ENCODE measurements at places on chromosomes 16 and 17. TPM values are rescaled to one million over a fixed set of nuclear protein-coding genes. Genes with fewer than 3 reads are reported as not detected.

Gene SYT17
- polyA plus RNA-seq: 8.2 TPM

Gene UTS2R
- not detected for polyA plus RNA-seq

Gene AANAT
- not detected for polyA plus RNA-seq

Gene STH
- not detected for polyA plus RNA-seq

Gene TMEM204
- polyA plus RNA-seq: 11.1 TPM

Gene CDH5
- 16.9 TPM for polyA plus RNA-seq

DNA sequence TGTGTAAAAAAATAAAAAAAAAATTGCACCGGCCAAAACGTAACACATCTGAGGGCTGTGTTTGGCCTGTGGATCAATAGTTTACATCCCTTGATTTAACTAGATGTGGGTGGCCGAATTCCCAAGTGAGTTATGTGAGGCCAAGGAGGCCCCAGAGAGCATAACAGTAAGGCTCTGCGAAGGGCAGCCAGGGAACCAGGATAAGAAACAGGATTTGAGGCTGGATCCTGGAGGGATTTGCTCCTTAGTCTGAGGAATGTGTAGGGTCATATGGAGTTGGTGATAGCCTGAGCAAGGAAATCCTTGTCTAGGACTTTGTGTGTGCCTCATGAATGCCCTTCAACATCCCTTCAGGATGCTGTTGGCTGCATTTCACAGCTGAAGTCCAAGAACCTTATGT is 2.0 kb downstream of the PHKG2 start:
- no peak for DNase-seq

DNA sequence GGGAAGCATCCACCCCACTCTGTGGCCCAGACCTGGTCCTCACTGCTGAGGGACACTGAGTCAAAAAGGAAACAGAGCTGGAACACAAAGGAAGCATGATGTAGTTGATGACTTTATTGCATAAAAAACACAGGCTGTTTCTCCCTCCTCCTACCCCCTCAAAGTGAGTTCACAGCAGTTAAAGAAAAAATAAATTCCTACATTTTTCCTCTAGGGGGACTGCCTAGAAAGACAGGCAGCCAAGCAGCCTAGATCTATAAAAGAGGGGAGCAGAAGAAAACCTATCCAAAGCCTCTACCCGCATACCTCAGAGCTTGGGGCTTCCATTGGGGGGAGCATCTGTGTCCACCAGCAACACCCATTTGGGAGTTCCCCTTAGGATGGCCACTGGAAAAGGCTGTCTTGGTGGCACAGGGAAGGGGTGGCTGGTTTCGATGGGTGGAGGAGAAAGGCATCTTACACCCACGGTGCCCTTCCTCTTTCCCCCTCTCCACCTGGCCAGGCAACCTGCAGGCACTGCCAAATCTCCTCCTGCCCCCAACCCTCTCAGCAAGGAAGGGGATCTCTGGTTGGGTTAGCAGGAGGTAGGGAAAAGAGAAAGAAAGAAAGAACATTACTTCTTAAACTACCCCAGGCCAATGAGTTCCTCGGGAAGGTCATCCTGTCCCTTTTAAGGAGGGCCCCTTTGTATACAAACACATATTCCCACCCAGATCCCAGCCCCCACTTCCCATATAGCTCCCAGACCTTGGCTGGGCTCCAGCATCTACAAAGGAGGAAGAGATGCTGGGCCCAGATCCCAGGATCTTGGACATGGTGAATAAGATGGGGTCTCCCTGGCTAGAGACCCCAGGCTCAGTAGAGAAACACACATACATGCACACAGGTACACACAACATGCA is 4.0 kb upstream of the SCRN2 start:
- DNase-seq: no peak

DNA sequence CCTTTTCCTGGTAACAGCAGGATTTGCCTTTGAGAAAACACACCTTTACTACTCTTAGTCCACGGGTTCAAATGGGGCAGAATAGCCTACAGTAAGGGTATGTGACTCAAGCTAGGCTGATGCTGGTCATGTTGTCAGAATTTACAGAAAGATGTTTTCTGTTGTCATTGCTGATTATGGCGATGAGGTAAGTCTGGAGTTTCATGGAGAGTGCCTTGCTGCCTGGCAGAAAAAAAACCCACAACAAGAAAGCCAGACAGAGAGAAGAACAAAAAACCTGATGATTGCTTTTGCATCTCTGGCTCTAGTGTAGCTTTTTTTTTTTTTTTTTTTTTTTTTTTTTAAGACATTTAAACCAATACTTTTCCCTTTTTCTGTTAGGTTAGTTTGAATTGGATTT is 47.9 kb downstream of the SLC6A4 start:
- DNase-seq: no peak

- no peak for DNase-seq
These were observed 3.7 kb upstream of the SLC39A11 start for GRCh38 chr17:73096211-73096610.

DNA sequence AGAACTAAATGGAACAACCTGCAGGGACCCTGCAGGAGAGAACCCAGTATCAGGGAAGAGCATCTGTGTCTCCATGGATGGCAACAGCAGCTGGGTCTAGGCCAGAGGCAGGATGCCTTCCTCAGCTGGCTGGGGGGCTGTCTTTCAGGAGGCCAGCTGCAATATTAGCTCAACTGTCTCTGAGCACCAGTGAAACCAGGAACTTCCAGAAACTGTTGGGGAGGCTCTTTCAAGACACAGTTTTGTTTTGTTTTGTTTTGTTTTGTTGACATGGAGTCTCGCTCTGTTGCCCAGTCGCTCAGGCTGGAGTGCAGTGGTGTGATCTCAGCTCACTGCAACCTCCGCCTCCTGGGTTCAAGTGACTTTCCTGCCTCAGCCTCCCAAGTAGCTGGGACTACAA is 7.6 kb downstream of the GPR142 start:
- DNase-seq: no peak

GRCh38 chr16:70592106-70592571 is 54.2 kb upstream of the IL34 start:
- no peak for DNase-seq

DNA sequence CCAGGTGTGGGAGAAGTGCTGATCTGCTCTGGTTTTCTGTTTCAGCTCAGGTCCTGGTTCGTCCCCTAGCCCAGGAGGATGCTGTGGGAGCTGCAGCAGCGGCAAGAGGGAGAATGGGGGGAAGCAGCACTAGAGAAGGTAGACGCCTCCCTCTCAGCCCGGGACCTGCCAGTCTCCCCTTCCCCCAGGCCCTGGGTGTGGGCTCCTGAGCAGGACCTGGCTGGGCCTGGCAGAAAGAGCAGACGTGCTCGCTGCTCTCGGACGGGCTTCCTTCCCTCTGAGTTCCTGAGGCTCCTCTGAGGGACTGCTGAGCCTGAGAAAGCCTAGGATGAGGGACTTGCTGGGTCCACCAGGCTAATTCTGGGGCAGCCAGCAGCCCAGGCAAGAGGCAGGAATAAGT is 3.1 kb downstream of the PRCD start:
- no peak for DNase-seq

DNA sequence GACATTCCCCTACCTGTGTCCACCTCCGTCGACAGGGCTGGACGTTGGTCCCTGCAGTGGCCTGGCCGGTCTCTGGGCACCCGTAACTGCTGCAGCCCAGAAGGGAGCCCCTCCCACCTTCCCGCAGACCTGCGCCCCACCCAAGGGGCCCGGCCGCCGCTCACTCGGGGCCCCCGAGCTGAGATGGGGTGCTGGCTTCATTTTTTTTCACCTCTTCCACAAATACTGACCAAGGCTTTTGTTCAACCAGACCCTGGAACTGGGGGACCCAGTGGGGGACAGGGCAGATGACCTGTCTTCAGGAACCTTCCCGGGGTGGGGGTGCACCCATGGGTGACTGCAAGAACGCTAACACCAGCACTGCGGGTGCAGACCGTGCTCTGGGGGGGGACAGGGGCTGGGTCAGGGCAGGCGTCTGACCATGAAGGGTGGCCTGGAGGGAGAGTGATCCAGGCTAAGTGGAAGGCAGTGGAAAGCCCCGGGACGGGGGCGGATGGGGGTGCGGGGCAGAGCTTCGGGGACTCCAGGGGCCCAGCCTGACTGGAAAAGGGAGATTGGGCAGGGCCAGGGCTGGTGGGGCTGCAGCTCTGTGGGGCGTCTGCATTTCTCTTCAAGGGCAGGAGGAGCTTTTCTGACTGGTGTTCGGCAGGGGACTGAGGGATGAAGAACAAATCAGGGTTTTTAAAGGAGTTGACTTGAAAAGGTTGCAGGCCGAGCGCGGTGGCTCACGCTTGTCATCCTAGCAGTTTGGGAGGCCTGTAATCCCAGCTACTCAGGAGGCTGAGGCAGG is 42.3 kb downstream of the SLC7A5 start:
- DNase-seq: no peak

GRCh38 chr17:76727745-76728456 is 1.3 kb downstream of the METTL23 start:
- DNase-seq: no peak

- no peak for DNase-seq
These were observed 4.4 kb downstream of the JUP start for GRCh38 chr17:41782142-41782541.

DNA sequence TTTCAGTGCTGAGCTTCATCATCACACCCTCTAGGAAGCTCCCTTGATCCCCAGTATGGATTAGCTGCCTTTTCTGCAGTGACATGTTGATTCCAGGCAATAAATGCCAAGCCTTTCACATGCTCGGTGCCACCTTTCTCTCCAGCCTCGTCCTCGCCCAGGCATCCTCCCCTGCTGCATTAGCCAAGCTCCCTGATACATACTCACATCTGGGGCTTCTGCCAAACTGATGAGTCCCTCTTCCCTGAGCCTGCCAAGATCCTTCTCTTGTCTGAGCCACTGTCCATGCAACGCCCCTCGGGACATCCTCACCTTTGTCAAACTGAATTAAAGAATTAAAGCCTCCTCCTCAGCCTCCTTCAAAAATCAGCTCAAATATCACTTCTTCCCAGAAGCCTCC is 538.5 kb upstream of the CDH11 start:
- DNase-seq: peak; percentile 22

All from brain (organoid and tissue), 16 donors.